ENCODE measurements at places on chromosomes 2 and 18.
A peak's percentile ranks its signal among the peaks of the same experiment; 100 is the strongest.

GRCh38 chr2:191158193-191158592, 7.4 kb upstream of the STAT4 start:
- no peak for DNase-seq

DNA sequence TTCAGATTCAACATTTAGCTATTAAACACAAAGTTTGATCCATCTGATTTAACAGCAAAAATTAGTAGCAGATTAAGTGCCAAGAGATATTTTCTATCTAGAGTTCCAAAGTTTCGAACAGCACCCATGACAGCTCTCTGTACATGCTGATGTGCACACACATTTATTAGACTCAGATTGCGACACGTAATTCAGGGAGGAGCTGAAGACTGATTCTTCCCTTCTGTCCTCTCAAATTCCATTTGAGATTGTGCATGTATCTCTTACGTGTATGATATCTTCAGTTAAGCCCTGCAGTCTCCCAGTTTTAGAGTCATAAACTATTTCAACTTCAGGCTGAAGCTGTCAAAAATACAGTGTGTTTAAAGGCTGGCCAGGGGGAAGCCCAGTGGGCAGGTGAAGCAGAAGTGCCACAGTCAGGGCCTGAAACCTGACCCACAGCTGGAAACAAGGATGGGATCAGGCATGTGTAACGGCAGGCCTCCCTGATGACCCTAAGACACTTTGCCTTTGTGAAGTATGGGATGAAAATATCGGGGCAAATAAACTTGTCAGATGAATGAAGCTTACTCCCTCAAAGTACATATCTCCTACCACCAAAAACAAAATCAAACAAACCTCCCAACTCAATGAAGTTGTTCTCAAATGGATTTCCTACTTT, 30.6 kb downstream of the CYB5A start:
- DNase-seq = peak; percentile 11

DNA sequence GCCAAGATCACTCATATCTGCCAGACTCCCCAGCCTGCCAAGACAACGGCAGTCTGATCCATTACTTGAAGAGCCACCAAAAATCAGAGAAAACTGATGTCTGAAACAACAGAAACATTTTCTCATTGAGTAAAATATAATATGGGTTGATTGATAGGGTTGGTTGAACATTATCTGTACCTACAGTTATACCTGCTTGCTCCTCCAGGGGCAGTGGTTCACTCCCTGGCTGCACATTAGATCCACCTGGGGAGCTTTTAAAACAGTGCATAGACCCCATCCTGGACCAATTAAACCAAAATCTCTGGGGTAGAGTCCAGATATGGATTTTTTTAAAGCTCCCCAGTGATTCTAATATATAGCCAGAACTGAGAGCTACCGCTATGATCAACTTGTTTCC, 43.6 kb upstream of the SLC14A2 start:
- no peak for DNase-seq

DNA sequence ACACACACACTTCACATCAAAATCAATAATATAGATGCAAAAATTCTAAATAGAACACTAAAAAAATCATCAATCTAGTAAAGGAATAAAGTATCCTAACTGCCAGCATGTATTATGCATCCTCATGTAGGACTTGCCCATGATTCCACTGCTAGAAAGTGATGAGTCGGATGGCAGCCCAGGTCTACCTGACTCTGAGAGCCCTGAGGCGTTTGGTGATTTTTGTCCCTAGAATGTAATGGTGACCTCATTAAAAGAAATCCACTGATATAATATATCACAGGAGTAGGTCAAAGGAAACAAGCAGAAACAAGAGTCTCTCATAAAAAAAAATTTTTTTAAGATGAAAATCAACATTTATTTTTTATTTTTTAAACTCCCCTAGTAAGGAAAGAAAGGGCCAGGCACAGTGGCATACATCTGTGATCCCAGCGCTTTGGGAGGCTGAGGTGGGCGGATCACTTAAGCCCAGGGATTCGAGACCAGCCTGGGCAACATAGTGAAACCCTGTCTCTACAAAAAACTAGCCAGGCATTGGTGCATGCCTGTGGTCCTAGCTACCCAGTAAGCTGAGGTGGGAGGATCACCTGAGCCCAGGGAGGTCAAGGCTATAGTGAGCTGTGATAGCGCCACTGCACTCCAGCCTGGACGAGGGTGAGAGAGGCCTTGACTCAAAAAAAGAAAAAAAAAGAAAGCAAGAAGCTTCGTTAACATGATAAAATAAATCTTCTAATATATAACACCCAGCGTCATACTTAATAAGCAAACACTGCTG, 24.4 kb upstream of the ACTG2 start:
- DNase-seq = no peak

- no peak for DNase-seq
These were observed 120.8 kb downstream of the MCFD2 start for GRCh38 chr2:46794693-46795317.

GRCh38 chr2:113891265-113891959, 1.5 kb downstream of the ACTR3 start:
- peak; percentile 44 for DNase-seq

- no peak for DNase-seq
These were observed 5.8 kb downstream of the ASIC4 start for GRCh38 chr2:219520079-219520478.

DNA sequence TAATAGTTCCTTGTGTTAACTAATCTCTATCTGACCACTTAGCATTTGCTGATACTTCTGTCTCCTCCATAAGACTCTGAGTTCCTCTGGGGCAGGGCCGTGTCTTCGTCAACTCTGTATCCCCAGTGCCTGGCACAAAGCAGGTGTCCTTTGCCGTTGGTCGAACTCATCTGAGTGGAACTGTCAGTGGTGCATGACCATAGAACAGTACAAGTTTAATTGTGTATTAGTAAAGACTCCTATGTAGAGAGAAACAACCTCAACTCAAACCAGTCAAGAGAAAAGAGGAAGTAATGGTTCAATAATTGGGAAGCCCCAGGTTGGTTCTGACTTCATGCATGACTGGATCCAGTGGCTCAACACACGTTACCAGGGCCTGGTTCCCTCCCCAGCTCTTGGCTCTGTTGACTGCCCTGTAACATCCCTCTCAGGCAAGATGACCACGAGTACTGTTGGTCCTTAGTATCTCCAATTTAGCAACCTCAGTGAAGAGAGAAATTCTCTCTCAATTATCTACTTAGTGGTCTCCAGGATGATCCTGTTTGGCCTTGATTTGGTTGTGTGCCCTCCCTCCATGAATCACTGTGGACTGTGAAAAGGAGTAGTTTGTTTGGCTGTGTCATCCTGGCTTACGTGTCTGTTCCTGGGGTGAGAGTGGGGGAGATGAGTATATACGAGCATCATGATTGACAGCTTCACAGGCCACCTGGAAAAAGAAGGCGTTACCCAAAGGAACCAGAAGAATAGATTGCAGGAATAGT, 58.5 kb upstream of the MSH6 start:
- DNase-seq = peak; percentile 5

GRCh38 chr2:75525434-75526310, 35.1 kb downstream of the EVA1A start:
- no peak for DNase-seq

DNA sequence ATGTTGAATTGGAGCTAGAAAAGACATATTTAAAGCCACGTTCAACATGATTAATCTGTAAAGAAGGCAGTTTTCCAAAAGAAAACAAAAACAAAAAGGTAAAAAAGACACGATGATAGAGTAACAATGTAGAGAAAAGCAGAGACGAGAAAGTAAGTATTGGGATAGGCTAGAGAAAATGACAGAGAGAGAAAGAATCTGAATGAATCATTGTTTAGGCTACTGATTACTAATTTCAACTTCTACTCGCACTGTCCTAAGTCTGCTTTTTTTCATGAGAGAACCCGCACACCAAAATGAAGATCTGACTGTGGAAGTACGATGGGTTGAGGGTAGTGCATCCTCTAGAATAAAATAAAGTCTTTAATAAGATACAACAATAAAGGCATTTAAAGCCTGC, 1599.2 kb upstream of the TMEFF2 start:
- peak; percentile 3 for DNase-seq

DNA sequence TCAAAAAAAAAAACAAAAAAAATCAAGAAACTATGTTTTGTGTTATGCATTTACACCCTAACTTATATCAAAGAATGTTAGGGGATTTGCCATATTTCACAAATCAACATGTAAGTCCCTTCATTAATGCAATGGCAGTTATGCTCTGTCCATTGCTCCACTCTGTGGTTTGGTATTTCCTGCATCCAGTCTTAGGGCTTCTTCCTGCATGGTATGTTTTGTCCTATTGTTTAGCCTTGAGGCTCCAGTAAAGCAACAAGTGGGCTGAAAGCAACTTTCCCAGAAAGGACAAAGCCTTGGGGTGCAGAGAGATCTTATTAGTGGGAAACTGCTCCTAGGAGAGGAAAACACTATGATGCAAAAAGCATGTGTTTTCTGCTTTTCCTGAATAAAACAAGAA, 474.1 kb downstream of the IRS1 start:
- DNase-seq = no peak

- no peak for DNase-seq
These were observed 161.6 kb upstream of the NCK2 start for GRCh38 chr2:105582952-105583660.

DNA sequence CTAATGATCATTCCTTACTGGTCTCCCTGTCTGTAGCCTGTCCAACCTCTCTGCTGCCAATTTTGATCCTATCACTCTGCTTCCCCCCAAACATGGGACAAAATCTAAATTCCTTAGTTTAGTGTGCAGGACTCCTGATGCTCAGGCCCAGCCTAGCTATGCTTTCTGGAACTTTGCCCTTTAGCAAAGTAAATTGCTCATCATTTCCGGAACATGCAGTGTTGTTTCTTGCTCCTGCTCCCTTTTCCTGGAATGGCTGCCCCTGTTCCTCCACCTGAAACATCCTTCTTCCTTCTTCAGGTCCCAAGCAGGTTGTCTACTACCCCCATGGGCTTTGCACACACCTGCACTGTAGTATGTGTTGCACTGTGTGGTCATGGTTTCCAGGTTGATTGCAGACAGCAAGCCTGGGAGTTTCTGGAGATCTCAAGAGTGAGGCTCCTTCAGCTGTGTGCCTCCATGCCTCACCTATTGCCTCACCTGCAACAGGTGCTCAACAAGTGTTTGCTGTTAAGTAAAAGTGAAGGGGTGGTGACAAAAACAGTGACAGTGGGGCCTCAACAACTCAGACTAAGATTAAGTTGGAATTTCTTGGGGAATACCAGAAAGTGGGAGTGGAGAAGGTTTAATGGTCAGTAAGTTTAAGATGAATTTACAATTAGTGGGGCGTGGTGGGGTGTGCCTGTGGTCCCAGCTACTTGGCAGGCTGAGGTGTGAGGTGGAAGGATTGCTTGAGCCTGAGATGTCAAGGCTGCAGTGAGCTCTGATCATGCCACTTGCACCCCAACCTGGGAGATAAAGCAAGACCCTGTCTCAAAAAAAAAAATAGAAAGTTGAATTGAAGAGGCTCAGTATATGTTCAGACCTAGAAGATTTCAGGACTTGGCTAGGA, 120.0 kb downstream of the DNAH6 start:
- DNase-seq = no peak
